ENCODE measurements at places on chromosomes 3 and 15. TPM values are rescaled to one million over a fixed set of nuclear protein-coding genes. Genes with fewer than 3 reads are reported as not detected.

DNA sequence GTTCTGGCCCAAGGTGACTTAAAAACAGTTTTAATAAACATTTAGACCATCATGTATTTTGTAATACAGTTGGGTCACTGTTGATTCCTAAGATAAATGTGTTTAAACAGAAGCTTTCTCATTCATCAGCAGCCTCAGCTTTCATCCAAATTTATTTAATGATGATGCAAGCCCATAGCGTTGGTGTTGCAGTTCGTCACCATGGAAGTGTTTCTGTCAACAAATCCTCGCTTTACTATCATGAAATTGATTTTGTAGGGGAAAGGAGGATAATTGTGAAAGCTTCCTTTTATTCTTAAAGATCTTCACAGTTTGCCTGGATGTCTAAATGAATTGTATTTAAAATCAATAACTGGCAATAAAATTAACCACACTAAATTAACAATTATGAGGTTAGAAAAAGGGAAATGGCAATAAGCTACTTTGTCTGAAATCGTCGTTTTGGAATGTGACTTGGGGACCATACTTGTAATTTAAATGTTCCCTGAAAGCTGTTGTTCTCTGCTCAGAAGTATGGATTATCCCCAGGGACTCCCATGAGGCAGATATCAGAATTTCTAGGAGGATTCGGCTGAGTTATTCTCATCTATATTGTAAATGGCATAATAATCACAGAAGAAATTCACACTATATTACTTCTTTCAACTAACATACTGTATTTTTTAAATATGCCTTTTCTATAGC is 29.0 kb downstream of the CMSS1 start:
- DNase-seq: no peak

DNA sequence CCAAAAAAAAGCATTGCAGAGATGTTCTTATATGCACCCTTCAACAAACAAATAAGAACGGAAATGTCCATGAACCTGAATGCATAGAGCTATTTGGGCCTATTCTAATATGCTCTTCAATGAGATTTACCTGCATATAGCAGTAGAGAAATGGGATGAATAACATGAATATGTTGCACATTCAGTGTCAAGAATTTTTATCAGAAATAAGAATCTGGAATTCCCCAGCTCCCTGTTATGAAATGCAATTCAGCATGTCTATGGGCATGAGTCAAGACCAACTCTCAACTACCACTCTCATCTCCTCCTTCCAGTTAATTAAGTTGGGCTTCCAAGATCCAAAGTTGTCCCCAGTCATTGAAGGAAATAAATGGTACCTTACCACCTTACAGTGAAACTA is 133.7 kb upstream of the ALCAM start:
- no peak for DNase-seq

- no peak for DNase-seq
These were observed 33.9 kb upstream of the TOPBP1 start for GRCh38 chr3:133695560-133696171.

DNA sequence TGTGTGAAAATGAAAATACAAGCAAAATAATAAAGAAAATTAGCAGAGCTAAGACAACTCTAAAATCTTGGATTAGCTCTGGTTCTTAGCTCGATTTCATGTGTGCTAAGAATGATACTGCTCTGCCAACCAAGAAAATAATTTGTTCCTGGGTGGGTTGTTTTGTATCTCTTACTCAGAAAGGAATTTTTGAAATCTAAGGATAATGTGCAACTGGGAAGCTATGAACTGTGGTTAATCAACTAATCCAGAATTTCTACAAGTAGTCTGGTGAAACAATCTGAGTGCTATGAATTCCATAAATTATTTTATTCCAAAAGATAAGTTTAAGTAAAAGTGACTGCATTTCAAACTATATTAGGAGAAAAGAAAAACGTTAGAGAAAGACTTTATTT is 92.0 kb downstream of the TFDP2 start:
- DNase-seq: no peak

SLC9C1 gene
- not detected for total RNA-seq

ZNF280D gene
- total RNA-seq: 29.6 TPM

DNA sequence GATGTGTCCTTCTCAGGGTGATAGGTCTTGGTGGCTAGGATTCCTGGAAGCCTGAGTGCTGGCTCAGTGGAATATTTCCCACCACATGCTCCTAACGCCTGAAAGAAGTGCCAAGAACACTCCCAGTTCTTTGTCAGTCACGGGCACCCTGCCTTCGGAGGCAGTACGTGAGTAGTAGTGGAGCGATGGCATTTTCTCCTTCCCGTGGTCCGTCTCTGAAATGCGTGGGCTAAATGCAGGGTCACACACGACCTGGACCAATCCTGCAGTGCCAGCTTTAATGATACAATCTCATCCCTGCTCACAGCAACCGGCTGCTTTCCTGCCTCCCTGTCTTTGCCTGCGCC is 14.5 kb downstream of the H1-8 start:
- no peak for DNase-seq

DNA sequence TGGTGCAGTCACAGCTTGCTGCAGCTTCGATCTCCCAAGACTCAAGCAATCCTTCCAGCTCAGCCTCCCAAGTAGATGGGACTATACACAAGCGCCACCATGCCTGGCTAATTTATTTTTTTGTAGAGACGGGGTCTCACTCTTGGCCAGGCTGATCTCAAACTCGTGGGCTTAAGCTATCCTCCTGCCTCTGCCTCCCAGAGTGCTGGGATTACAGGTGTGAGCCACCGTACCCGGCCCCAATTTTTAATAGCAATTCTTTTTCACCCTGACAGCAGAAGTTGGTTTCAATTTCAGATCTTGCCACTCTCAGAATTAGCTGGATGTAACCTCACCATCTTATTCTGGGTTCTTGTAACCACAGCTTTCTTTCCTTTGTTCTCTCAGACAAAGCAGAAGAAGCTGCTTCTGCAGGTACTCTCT is 64.8 kb downstream of the TRIM71 start:
- DNase-seq: no peak

EFCAB12 gene
- 2.3 TPM for total RNA-seq

AADACL2 gene
- total RNA-seq: not detected

- no peak for DNase-seq
These were observed 440.7 kb upstream of the THBS1 start for GRCh38 chr15:39140060-39140604.

GRCh38 chr3:50563867-50564266 is 3.7 kb downstream of the C3orf18 start:
- DNase-seq: no peak

GRCh38 chr3:72446218-72447058 is 401.8 kb downstream of the SHQ1 start:
- peak; percentile 69 for DNase-seq

Data from naive thymus-derived CD4-positive, alpha-beta T cell (primary cell).